Liver (tissue), 10 donors: ENCODE measurements at places on chromosomes 6 and 20. TPM values are rescaled to one million over a fixed set of nuclear protein-coding genes. Genes with fewer than 3 reads are reported as not detected.

TRIM40 gene
- 0.51 TPM for total RNA-seq

DNA sequence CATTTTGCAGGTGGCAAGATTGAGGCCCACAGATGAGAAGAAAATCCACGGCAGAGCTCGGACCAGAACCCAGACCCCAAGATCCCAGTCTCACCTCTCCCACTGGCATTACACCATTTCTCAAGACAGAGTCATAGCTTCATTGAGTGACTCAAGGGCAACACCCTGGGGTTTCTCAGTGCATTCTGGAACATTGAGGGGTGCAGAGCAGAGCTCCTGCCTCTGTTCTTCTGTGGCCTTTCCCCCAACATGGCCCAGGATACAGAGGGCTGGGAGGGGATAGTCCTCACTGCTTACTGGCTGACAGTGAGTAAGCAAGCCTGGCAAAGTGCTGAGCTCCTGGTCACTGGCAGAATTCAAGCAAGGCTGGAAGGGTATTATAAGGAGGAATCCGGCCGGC lies 74.0 kb downstream of the MDGA1 start:
- DNase-seq, result no peak

DNA sequence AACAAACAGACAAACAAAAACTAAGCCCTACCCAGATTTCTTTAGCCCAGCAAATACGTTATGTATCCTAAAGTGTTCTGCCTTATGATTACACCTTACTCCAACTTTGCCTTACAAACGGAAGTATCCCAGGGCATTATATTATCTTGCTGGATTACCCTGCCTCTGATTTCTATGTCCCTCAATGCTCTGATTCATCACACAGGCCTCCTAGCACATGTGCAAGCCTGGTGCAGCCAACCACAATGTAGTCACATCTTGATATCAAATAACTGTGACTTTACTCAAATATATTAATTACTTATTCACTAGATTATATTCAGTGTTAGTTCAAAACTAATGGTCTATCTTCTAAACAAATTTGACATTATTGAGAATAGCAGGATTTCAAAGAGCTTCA lies 598.6 kb downstream of the TBC1D32 start:
- no peak for DNase-seq

DNA sequence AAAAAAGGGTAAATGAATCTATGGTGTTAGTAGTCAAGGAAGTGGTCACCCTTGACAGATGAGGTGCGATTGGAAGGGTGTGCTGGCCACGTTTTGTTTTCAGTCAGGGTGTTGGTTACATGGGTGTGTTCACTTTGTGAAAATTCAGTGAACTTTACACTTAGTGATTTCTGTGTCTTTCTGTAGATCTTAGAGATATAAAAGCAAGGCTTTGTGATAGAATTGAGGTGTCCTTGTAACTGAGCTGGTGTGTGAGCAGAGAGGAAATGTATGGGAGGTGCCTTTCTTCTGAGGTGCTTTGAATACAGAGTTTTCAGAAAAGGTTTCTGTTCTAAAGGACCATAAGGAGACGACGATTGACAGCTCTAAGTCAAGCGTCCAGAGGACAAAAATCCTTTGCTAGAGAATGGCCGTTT lies 90.5 kb downstream of the SAMD3 start:
- no peak for DNase-seq

CST5 gene
- total RNA-seq, result not detected

C20orf204 gene
- total RNA-seq, result 0.14 TPM

EEF1A2 gene
- not detected for total RNA-seq

DNA sequence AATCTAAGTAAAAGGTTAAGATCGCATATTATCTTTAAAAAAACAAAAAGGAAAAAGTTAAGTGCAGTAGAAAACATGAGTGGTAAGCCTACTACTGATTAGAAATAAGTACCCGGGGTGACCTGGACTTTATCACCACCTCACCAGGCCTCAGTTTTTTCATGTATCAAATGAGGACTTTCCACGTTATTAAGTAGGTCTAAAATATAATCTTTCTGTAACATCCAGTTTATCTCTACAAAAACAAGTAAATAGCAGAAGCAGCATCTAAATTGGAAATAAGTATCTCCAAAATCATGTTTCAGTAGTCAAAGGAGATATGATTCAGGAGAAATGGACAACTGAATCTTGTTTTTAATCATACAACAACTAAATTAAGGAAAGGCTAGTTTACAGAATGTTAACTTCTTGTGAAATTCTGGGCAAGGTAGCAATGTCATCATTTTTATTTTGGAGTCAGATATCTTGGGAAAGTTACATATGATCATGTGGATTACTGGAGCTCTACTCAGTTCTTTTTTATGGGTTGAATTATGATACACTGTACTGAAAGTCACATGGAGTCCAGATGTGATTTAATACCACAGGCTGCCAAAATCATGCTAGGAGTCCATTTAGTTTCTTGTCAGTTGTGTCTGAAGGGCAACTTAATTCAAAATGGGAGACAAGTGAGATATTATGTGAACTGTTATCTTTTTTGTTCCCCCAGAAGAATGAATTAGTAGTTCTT lies 114.7 kb upstream of the PRL start:
- DNase-seq, result no peak

DNA sequence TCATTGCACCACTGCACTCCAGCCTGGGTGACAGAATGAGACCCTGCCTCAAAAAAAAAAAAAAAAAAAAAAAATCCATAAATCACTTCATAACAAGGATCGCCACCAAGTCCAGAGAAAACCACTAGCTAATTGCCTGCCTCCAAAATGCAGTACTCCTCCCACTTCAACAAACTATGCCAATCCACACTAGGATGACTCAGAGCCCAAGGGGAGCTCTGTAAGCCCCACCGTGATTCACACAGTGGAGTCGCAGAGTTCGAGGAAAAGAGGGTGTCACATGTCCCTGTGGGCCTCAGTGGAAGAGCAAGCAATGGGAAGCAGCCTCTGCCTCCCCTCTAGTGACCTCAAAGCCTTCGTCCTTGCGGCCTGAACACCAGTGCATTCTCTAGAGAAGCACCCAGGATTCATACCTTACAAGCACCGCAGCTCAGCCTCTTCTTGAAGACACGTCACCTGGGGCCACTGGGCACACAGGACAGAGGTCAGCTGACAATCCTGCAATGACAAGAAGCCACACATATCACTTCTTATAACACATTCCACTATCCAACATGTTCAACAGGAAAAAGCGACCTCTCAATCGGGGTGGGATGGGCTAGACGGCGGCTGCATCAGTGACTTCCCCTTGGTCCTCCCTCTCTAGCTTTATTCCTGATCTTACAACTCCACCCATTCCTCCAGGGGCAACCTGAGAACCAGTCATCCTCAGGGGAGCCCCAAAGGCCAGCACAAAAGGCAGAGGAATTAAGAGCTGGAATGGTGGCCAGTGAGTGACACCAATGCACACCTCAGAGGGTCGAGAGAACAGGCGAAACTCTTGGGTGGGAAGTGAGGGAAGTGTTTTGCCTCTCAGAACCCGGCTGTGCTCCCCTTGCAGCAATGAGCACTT lies 8.9 kb downstream of the SNHG17 start:
- DNase-seq, result no peak

DNA sequence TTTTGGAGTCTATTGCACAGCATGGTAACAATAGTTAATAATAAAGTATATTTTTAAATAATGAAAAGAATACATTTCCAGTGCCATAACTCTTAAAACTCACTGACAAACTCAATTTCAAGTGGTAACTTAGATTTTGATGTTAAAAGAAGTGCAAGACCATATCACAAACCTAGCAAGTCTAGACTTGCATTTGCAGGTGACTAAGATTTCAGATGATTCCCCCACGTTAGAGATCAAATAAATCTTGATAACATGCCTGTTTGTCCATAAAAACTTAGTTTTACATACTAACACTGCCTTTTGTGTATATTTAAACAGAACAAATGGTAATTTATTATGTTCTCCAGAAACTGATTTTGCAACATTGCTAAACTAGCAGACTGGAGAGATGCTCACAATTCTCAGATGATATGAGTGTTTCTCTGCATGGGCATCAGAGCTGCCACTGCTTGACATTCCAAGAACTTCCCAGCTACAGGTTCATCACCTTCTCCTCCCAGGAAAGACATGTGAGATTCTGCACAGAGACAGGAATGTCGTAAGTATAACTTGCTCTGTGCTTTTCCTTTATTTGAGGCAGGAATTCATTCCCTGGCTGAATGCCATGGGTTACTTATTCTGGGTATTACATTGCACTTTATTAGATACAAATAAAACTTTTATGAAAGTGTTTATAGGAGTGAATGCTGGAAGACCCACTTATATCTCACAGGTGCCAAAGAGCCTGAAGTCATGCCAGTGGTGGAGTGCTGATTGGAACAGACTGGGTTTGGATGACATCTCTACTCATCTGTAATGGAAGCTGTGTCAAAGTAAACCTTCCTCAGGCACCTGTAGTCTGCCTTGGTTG lies 160.2 kb upstream of the FOXA2 start:
- no peak for DNase-seq

DNA sequence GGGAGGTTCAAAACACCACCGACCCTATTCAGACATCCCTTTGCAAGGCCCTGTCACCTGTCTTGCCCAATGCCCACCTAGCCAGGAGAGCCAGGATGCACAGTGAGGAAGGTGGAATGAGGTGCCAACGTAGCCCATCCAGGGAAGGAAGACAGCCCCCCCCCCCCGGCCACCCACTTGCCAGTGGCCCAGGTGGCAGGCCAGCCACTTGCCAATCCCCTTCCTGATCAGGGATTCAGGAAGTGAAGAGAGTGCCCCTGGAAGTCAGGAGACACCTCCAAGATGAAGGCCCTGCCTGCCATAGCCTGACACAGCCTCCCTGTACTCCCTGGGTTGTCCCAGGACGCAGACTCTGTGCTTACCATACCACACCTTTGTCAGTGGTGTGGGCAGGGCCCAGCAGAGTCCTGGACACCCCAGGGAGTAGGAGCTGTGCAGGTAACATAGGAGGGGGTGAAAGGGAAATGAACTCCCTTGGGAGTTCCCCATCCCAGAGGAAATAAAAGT lies 54.7 kb downstream of the MRPL14 start:
- DNase-seq, result no peak

DNA sequence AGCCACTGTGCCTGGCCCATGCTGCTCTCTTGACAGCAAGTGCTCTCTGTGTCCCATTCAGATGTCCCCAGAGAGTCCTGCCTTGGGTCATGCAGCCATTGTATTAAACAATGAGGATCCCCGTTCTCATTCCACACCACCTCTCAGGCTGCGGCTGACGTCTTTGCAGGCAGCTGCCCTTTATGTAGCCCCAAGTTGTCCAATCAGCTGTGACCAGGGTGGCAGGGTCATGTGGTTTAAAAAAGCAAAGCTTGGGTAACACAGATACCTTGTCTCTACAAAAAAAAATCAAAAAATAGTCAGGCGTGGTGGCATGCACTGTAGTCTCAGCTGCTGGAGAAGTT lies 13.2 kb downstream of the GCNT2 start:
- no peak for DNase-seq

GRCh38 chr20:47137231-47137870 lies 219.1 kb downstream of the ZMYND8 start:
- no peak for DNase-seq

NRSN1 gene
- not detected for total RNA-seq

DNA sequence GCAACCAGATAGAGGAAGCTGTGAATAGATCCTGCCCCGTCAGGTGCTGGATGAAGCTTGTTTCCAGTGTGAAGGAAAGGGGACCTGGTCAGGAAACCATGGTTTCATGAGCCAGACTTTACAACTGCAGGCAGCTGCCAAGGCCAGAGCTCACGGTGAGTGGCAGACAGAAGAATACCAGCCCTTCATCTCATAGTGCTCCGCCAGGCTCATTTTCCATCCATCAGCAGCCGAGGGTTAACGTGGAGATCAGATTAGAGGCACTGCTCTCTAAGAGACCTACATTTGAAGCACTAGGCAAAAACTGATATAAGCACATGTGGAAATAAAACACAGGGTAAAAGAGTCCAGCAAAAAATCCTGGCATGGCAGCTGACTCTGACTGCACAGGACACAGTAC lies 172.4 kb downstream of the CD24 start:
- DNase-seq, result no peak

BTNL2 gene
- not detected for total RNA-seq
